ENCODE measurements at places on chromosomes 16 and 17. TPM values are rescaled to one million over a fixed set of nuclear protein-coding genes. Genes with fewer than 3 reads are reported as not detected.

DNA sequence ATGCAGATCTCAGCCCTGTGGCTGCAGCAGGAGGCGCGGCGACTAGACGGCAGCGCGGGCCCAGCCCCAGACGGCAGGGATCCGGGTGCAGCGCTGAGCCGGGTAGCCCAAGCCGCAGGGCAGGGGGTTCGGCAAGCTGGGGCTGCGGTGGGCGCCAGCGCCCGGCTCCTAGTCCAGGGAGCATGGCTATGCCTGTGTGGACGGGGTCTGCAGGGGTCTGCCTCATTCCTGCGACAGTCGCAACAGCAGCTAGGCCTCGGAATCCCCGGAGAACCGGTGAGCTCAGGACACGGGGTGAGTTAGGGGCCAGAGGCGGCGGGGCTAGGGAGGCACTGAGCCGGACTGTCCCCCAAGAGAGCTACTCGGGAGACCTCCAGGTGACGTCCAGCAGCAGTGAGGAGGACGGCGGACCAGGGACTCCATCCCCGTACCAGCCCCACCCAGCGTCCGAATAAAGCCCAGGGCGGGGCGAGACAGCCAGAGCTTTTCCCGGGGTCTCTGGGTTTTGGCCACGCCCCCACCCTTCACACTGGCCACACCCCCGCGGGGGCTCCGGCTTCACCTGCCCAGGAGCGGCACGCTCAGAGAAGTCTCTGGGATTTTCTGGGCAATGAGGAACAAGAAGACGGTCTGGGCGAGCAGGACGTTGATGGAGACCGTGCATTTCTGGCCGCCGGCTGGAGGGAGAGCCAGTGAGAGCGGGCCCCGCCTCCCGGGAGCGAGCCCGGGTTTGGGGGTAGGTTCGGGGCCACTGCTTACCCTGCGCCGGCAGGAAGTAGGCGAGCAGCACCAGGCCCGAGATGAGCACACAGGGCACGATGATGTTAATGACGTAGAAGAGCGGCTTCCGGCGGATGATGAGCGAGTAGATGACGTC is 1.1 kb downstream of the C17orf107 start:
- DNase-seq = peak; percentile 78

Gene CDH16
- not detected for polyA plus RNA-seq

DNA sequence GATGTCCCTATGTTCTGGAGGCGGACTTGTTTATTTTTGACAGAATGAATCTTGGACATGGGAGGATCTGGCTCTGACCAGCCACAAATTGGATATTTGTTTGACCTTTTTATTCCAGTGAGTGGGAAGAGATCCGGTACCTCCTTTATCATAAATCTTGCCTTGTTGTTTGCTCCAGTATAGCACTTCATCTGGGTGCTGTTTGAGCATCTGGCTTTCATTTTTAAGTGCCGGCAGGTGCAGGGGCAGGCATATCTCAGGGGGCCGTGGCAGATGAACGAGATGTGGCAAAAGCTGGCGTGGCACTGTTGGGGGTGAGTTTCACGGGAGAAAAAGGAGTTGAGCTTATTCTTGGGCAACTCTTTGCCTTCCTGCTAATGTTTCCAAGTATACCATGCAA is 37.8 kb downstream of the MSI2 start:
- DNase-seq = no peak

Gene GJD3
- polyA plus RNA-seq = 0.27 TPM

- DNase-seq = no peak
Measured at GRCh38 chr16:7709186-7709585, 376.5 kb downstream of the RBFOX1 start.

DNA sequence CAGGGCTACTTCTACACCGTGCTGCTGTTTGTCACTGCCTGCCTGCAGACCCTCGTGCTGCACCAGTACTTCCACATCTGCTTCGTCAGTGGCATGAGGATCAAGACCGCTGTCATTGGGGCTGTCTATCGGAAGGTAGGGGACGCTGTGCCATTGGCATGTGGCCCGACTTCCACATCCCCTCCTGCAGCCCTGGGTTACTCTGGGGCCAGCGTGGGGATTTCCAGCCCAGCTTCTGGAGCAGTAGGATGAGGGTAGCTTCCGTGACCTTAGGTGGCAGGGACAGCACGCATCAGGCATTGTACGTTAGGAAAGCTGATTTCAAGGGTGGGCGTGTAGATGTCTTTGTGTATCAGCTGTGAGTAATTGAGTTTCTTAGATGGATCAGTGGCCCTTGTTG is 96.5 kb downstream of the ABCC1 start:
- no peak for DNase-seq

DNA sequence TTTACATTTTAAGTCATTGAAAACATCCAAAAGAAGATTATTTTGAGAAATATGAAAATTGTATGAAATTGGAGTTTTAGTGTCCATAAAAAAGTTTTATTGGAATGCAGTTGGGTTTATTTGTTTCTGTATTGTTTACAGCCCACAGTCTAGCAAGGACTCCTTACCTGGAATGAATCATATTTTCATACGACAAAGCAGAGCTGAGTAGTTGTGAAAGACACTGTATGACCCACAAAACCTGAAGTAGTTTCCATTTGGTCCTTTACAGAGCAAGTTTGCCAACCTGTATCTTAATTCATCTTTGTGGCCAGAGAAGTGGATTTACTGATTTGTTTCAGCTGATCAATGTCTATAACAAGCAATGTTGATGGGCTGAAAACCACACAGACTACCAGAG is 10.3 kb downstream of the CCL18 start:
- no peak for DNase-seq

Gene MRPL27
- polyA plus RNA-seq = 53.1 TPM

Gene GNG13
- polyA plus RNA-seq = not detected

- DNase-seq = no peak
Measured at GRCh38 chr16:58012481-58012880, 11.3 kb downstream of the USB1 start.

Gene CHD9NB
- polyA plus RNA-seq = 2.8 TPM

Gene TEDC2
- 4.6 TPM for polyA plus RNA-seq

- DNase-seq = no peak
Measured at GRCh38 chr16:89478576-89479221, 11.7 kb downstream of the ANKRD11 start.

GRCh38 chr16:84548971-84549844 is 44.7 kb upstream of the MEAK7 start:
- DNase-seq = no peak

Gene ZG16
- not detected for polyA plus RNA-seq

Gene VAT1L
- polyA plus RNA-seq = 7.3 TPM

DNA sequence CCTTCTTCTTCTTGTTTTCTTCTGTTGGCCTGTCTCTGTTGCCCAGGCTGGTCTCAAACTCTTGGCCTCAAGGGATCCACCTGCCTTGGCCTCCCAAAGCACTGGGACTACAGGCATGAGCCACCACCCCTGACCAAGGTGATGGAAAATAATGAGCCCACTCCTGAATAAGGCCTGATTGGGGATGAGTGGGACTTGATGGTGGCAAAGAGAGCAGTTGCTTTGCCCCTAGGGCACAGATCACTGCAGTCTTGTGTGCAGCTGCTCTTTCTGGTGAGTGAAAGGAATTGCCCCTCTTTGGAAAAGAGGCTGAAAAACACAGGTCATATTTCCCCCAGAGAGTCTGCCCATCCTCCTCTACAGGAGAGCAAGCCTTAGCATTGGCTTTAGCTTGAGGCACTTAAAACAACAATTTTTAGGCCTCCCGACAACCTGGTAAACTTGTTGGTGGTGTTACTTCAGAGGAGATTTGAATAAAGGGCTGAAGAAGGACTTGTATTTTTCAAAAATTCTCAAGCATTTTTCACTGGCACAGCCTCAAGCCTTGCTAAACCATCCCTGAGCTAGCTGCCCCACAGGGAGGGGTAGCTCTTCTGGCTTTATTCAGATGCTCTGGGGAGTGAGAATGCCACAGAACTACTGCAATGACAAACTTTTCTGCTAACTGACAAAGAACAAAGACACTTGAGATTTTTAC is 6.1 kb upstream of the PDP2 start:
- DNase-seq = no peak

DNA sequence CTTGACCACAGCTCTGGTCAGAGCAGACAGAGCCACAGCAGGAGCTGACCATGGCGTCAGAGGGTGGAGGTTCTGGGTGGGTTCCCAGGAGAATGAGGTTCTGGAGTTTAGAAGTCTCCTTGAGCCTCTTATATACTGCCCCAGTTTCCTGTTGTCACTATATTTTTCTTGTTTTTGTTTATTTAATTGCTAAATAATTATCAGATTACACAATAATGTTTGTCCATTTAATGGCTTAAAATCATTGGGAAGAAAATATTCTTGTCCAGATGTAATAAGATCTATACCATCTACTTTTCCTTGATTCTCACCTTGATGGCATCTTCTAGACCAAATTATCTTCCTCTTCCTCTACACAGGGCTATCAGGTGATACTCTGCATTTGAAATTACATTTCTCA is at the start of gene KRTAP4-3:
TSS of gene KRTAP4-3 (minus strand) at position 101 of the 400 bp plus-strand sequence. CDS start at position 52, 49 bp downstream.
- no peak for DNase-seq

Gene CEMP1
- 0.15 TPM for polyA plus RNA-seq

DNA sequence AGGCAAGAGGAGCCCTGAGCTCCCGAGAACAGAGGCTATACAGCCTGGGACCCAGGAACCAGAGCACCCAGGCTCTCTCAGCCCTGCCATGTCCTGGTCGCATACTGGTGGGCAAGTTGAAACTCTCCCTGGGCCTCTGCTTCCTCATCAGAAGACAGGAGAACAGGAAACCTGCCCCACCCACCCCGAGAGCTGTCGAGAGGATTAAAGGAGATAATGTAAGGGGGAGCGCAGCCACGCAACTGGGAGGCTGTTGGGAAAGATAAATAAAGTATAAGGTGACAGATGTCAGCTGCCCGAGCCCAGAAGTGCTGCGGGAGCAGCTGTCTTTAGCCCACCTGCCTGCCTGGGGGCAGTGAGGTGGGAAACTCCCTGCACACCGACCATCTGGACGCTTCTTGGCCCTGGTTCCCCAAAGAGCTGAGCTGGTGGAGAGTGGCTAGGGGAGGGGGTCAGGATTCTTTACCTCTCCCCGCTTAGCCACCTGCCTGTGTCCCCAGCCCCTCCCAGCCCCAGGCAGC is 6.8 kb downstream of the KIF19 start:
- no peak for DNase-seq

Gene PLXDC1
- 8.4 TPM for polyA plus RNA-seq

DNA sequence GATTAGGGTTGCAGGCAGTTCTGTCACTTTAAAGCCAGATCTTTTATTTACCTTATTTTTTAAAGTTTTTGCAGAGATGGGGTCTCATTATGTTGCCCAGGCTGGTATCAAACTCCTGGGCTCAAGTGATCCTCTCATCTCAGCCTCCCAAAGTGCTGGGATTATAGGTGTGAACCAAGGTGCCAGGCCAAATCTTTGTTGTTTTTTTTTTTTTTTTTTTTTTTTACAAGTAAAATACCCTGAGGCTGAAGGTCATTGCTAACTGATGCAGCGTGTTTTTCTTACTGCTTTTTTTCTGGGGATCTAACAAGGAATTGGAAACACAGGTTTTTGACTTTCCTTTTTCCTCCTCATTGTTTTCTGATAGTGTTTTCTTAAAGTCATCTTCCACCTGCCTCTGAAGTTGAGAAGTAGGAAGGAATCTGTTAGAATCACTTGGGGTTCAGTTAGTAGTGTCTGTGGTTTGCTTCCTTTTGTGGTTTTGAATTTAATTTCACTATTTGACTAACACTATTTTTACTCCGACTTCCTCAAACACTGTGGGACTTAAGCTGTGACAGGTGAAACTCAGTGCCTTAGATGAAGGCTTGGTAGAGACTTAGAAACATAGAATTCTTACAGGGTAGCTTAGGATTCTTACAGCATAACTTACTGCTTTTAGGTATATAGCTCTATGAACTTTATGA is 22.2 kb downstream of the CLTC start:
- no peak for DNase-seq

DNA sequence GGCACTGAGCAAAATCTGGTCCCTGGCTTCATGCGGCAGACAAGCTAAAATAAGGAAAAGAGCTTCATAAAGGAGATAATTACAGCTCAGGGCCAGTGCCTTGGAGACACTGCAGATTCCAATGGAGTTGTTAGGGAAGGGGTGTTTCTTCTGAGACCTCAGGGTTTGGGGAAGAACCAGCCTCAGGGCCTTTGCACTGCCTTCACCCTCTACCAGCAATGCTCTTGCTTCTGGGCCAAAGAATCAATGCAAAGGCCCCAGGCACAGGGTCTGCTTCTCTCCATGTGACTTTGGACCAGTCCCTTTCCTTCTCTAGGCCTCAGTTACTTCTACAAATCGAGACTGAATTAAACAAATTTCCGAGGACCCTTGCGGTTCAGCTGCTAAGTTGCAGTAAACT is 36.2 kb upstream of the GAN start:
- DNase-seq = no peak

Gene UTP18
- polyA plus RNA-seq = 36.4 TPM

DNA sequence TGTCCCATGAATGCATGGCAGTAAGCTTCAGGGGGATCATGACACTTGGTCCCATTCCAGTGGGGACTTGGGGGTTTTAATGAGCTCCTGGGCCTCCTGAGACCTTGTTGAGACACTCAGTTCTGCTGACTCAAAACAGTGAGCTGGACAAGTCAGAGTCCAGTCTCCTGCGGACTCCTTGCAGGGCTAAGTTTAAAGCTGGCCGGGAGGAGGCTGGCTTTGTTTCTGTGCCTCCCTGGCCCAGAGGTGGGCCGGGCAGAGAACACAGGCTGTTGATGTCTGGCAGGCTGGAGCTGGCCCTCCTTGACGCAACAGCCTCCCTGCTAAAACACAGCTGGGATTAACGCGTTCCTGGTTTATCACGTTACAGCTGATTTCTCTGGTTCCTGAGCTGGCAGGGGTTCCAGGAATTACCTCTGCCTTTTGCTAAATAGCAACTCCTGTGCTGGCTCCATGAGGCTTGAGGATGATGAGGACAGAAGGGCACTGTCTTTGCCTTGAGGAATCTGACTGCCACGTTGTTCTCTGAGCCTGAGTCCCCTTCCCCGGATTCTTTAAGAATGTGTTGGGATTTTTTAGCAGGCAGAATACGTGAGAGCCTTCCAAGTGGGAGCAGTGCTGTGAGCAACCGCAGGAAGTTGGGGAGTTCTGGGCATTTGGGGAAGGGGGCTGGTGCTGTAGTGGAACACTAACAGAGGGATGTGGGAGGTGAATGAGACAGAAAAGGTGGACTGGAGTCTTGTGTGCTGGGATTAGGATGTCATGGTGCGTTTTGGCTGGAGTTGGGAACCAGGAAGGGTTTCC is 2.0 kb downstream of the GPT2 start:
- DNase-seq = peak; percentile 15

GRCh38 chr17:47316311-47316710 is 7.4 kb upstream of the EFCAB13 start:
- peak; percentile 33 for DNase-seq

Gene TRIM37
- 15.8 TPM for polyA plus RNA-seq
